ENCODE measurements at places on chromosomes 7 and 10. TPM values are rescaled to one million over a fixed set of nuclear protein-coding genes. Genes with fewer than 3 reads are reported as not detected.
A peak's percentile ranks its signal among the peaks of the same experiment; 100 is the strongest.

The METTL27 gene
- total RNA-seq = not detected

The SERPINE1 gene
- not detected for total RNA-seq

The SKIDA1 gene
- total RNA-seq = not detected

The SEM1 gene
- total RNA-seq = 83.5 TPM

DNA sequence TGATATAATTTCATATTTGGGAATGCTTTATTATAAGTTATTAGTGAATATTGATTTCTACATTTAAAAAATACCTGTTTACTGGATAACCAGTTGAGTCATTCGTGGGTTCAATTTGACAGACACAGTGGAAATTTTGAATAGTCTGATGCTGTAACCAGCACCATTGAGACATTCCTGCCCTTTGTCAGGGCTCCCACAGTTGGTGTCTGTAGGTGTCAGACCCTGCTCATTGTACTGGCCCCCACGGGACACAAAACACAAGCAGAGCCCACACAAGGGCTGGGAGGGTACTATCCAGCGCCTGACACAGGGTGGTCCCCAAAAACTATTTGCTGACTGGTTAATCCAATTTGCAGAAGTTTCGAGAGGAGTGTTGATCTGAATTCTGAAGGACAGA lies 35.9 kb downstream of the EEPD1 start:
- H3K4me3 ChIP-seq = no peak overlapping the region
- no peak for DNase-seq
- H3K27me3 ChIP-seq = peaks cover 7% of the 10 kb centered on the region
- no peaks in the 10 kb centered on the region for H3K36me3 ChIP-seq
- no peaks in the 10 kb centered on the region for H3K4me1 ChIP-seq

- H3K4me1 ChIP-seq = peaks cover 12% of the 10 kb centered on the region
- H3K4me3 ChIP-seq = no peak overlapping the region
- no peaks in the 10 kb centered on the region for H3K36me3 ChIP-seq
- no peak for DNase-seq
- H3K27me3 ChIP-seq = no peaks in the 10 kb centered on the region
Observed at GRCh38 chr7:101898106-101898505, 80.7 kb downstream of the CUX1 start.

- no peak overlapping the region for H3K4me3 ChIP-seq
- peaks cover 11% of the 10 kb centered on the region for H3K36me3 ChIP-seq
- peak; percentile 32 for DNase-seq
- no peak overlapping the region for H3K27ac ChIP-seq
- H3K4me1 ChIP-seq = no peaks in the 10 kb centered on the region
Observed at GRCh38 chr10:47442351-47442750, 41.6 kb downstream of the ANXA8 start.

DNA sequence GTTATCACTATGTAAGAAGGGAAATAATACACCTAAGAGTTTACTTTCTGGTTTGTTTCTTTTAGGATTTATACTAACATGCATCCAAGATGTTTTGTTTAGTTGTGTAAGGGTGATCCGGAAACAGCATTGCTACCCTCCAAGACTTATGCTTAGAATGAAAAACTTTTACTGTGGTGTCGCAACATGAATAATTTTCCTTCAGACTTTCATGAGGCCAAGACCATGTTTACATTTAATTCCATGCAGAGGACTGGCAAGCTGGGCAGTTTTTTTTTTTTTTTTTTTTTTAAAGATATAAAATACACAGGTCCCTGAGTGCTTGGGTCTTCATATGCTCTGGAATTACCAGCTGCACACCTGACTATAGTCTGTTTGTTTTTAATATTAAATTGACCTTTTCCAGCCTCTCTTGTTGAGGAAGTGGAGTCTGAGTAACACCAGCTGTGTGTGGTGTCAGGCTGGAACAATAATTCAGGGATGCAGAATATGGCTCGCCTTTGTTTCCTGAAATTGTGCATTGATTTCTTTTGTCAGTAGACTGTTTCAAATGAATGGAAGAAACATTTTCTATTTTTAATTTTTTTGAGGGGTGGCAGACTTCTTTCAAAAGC lies 81.7 kb downstream of the ST7 start:
- no peaks in the 10 kb centered on the region for H3K36me3 ChIP-seq
- no peak overlapping the region for H3K27ac ChIP-seq
- H3K27me3 ChIP-seq = no peaks in the 10 kb centered on the region
- H3K4me3 ChIP-seq = no peak overlapping the region
- no peak for DNase-seq

- H3K27me3 ChIP-seq = no peaks in the 10 kb centered on the region
- no peaks in the 10 kb centered on the region for H3K4me1 ChIP-seq
- H3K36me3 ChIP-seq = no peaks in the 10 kb centered on the region
- no peak for DNase-seq
Observed at GRCh38 chr7:631964-632830, 94.3 kb upstream of the DNAAF5 start.
